ENCODE measurements at places on chromosomes 5 and 9.

DNA sequence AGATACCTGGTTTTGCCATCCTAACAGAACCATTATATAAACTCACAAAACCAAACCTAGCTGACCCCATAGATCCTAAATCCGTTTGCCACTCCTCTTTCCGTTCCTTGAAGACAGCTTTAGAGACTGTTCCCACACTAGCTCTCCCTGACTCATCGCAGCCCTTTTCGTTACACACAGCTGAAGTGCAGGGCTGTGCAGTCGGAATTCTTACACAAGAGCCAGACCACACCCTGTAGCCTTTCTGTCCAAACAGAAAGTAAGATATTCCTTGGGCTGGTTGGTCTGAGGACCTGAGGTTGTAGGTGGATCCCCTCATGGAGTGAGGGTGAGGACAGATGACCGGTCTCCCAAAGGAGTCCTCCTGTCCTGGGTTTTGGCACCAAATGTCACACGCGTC lies 56.7 kb upstream of the NAA35 start:
- DNase-seq: no peak

GRCh38 chr9:88580961-88581360 lies 46.0 kb downstream of the NXNL2 start:
- DNase-seq: no peak

- DNase-seq: no peak
Observed at GRCh38 chr9:136098844-136099243, 3.8 kb upstream of the NACC2 start.

DNA sequence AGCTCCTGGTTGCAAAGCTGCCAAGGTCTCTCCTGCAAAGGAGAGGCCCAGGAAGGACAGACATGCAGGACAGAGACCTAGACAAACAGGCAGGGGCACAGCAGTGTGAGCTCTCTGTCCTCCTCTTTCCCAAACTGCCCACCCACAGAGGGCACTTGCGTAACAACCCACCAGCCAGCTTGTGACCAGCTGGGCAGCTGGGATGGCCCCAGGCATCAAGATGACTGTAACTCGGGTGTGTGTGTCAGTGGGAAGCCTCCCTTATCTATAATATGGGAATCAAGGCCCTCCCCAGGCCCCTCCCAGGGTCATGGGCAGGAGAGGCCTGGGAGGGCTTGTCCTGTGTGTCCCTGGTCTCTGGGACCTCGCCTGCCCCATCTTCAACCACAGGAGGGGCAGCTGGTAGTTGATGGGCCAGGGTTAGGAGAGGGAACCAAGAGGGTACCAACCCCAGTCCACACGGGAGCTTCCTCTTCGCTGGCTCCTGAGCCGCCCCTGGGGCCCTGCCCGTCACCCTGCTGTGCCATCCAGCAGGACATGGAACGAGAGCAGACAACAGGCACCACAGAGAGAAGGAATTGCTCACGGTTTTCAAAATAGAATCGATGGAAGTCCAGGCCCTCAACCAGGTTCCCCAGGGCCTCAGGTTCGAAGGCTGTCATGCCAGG lies 37.9 kb downstream of the SLC6A7 start:
- DNase-seq: peak; percentile 66

- no peak for DNase-seq
Observed at GRCh38 chr5:54362434-54362833, 52.1 kb upstream of the ARL15 start.

Data from HTR-8/SVneo (cell line).